ENCODE measurements at places on chromosomes 13 and 19. TPM values are rescaled to one million over a fixed set of nuclear protein-coding genes. Genes with fewer than 3 reads are reported as not detected.

GRCh38 chr19:53991224-53992113 lies at the start of gene CACNG6:
TSS of gene CACNG6 (plus strand) at chr19:53991637. CDS start at chr19:53992878, 1,241 bp downstream.
- no peak for DNase-seq

- DNase-seq = no peak
These were observed 138.8 kb upstream of the RNF113B start for GRCh38 chr13:98315902-98316301.

GRCh38 chr13:106865716-106866440 lies 297.9 kb upstream of the ARGLU1 start:
- DNase-seq = no peak

DNA sequence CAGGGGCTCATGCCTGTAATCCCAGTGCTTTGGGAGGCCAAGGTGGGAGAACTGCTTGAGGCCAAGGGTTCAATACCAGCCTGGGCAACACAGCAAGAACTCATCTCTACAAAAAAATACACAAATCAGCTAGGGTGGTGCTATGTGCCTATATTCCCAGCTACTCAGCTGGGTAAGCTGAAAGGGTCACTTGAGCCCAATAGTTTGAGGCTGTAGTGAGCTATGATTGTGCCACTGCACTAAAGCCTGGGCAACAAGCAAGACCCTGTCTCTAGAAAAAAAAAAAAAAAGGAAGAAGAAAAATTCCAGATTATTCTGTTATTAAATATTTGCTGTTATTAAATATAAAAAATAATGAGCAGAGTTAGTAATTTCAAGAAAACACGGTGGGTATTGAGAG lies 131.1 kb downstream of the RGCC start:
- DNase-seq = no peak

GRCh38 chr13:100951016-100951415 lies 276.4 kb upstream of the TMTC4 start:
- DNase-seq = no peak

- no peak for DNase-seq
These were observed 578.8 kb downstream of the DCT start for GRCh38 chr13:93900731-93901130.

DNA sequence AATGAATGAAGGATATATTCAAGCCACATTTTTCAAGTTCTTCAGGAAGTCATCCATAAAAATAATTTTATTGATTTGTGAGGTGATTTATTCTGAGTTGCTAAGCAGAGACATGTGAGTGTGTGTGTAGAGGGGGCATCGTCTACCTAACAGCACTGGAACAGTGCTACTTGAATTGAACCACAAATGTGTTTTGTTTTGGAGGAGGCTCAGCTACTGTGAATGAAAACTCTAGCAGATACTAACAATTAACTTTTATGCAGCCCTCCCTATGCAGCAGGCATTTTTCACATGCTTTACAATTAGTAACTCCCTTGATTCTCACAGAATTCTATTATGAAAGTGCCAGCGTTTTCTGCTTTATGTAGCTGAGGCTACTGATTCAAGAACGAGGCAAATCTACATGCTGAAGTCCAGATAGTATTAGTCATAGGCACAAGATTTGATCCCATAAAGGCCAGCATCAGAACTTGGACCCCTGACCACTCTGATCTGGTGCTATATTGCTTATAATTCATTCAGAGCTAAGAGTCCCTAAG lies 103.7 kb downstream of the MYO16 start:
- no peak for DNase-seq

DNA sequence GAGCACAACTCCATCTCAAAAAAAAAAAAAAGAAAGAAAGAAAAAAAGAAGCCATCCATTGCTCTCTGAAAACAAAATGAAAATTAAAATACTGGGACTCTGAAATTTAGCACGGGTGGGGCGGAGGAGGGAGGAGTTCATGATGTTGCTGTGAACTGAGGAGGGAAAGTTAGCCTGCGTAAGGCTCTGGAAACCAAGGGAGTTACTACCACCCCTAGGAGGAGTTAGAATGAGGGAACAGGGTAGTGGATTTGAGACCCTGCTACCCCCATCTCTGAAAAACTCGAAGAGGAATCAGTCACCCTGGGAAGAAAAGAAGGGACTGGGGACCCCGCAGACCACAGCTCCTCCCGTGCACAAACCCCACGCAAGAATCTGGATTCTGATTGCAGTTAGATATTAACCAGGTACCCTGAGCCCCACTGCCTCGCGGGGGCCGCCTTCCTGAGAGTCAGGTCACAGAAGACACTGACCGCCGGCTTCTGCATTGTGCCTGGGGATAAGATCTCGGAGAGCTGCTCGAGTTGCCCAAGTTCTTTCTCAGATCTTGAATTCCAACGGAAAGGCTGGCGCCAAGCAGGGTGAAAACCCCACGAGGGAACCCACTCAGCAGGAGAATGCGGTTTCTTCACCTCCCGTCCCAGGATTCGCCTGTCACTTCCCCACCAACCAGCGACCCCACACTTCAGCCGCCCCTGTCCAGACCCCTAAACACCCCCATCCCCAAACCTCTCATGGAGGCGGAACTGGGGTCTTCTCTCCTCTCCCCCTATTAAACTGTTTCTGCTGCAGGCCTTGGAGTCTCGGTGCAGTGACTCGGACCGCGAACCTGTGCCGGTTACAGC lies 870 bp downstream of the ZNF442 start:
- DNase-seq = peak; percentile 42

DNA sequence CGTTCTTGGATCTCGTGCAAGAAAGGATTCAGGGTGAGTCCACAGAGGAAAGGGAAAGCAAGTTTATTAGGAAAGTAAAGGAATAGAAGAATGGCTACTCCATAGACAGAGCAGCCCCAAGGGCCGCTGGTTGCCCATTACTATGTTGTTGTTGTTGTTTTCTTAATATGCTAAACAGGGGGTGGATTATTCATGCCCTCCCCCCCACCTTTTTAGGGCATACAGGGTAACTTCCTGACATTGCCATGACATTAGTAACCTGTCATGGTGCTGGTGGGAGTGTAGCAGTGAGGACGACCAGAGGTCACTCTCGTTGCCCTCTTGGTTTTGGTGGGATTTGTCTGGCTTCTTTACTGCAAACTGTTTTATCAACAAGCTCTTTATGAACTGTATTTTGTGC lies 29.1 kb upstream of the PCDH9 start:
- DNase-seq = no peak

DNA sequence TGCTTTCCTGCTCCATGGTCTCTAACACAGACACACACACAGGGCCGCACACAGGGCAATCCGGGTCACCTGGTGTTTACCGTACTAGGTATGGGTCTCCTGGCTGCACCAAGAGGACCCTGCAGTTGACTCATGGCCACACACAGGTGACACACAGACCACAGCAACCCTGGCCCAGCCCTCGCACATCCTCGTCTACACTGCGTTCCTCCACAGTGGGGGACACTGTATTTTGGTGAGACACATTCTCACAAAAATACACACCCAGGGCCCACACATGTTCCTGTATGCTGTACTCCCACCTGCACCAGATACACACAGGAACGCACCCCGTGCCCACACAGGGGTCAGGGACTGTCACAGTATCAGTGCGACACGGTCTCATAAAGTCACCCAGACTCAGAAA lies 12.8 kb downstream of the PDE4A start:
- no peak for DNase-seq

The FREM2 gene
- 6.2 TPM for polyA plus RNA-seq

The SETDB2 gene
- 13.6 TPM for polyA plus RNA-seq

The RAB3A gene
- polyA plus RNA-seq = 5.3 TPM
